Right renal cortex interstitium (tissue), 3 donors: ENCODE measurements at places on chromosomes 5 and 9. TPM values are rescaled to one million over a fixed set of nuclear protein-coding genes. Genes with fewer than 3 reads are reported as not detected.

Gene NUTM2G
- polyA plus RNA-seq = 0.24 TPM

Gene TRPM3
- polyA plus RNA-seq = 13.0 TPM

Gene C5orf34
- polyA plus RNA-seq = 5.7 TPM

Gene SPINK4
- not detected for polyA plus RNA-seq

Gene EIF4E1B
- polyA plus RNA-seq = not detected

Gene EGFLAM
- polyA plus RNA-seq = 9.6 TPM

Gene AKNA
- polyA plus RNA-seq = 11.0 TPM
